ENCODE measurements at places on chromosomes 2 and 18. TPM values are rescaled to one million over a fixed set of nuclear protein-coding genes. Genes with fewer than 3 reads are reported as not detected.

Gene MYO7B
- total RNA-seq, result 2.4 TPM

- H3K4me3 ChIP-seq, result no peak overlapping the region
- peaks cover 8% of the 10 kb centered on the region for H3K27me3 ChIP-seq
- DNase-seq, result no peak
- H3K27ac ChIP-seq, result no peak overlapping the region
These were observed 68.8 kb downstream of the SLC66A2 start for GRCh38 chr18:79882522-79883241.

GRCh38 chr18:74244554-74244953 is 47.2 kb downstream of the CYB5A start:
- no peaks in the 10 kb centered on the region for H3K36me3 ChIP-seq
- H3K4me3 ChIP-seq, result no peak overlapping the region
- peaks cover 9% of the 10 kb centered on the region for H3K4me1 ChIP-seq
- no peak overlapping the region for H3K27ac ChIP-seq

- H3K27me3 ChIP-seq, result peaks cover 41% of the 10 kb centered on the region
- DNase-seq, result no peak
- peaks cover 6% of the 10 kb centered on the region for H3K4me1 ChIP-seq
- no peak overlapping the region for H3K27ac ChIP-seq
- no peak overlapping the region for H3K4me3 ChIP-seq
These were observed 4.3 kb downstream of the NTSR2 start for GRCh38 chr2:11665510-11666362.

Gene SRSF7
- total RNA-seq, result 83.3 TPM

DNA sequence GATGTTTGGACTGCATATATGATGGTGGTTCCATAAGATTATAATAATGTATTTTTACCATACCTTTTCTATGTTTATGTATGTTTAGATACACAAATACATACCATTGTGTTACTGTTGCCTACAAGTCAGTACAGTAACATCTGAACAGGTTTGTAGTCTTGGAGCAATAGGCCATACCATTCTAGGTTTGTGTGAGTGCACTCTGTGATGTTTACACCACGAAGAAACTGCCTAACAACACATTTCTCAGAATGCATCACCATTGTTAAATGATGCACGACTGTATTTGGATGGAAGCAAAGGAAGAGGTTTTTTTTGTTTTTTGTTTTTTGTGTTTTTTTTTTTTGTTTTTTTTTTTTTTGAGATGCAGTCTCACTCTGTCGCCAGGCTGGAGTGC is 9.5 kb downstream of the DUSP19 start:
- no peaks in the 10 kb centered on the region for H3K4me1 ChIP-seq
- H3K27ac ChIP-seq, result no peak overlapping the region
- no peaks in the 10 kb centered on the region for H3K36me3 ChIP-seq

DNA sequence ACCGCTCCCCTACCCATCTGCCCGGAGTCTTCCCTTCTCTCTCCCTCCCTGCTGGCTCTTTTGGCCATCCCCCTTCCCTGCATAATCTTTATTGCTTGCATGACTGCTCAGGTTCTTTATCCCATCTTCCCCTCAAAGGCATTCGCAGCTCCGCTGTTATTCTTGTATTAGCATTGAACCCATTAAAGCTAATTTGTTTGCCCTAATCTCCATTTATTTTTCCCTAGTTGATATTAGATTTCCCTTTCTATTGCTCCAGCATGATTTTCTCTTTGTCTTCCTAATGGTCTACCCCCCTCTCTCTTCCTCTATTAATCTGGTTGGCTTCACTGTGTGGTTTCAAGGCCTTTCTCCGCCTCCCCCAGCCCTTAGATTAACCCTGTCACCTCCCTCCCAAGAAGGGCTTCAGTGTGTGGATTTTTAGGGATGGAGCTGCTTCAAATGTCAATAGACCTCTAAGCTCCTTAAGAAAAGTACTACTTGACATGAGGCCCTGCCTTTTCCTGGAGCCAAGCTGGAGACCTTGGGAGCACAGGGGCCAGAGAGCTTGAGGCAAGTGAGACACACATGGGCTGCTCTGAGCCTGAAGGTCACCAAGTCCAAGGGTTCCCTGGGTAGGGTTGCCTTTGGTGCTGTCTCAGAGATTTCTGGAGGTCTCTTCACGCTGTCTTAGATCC is 20.1 kb downstream of the PAX8 start:
- H3K27ac ChIP-seq, result no peak overlapping the region
- no peaks in the 10 kb centered on the region for H3K27me3 ChIP-seq
- H3K36me3 ChIP-seq, result no peaks in the 10 kb centered on the region

DNA sequence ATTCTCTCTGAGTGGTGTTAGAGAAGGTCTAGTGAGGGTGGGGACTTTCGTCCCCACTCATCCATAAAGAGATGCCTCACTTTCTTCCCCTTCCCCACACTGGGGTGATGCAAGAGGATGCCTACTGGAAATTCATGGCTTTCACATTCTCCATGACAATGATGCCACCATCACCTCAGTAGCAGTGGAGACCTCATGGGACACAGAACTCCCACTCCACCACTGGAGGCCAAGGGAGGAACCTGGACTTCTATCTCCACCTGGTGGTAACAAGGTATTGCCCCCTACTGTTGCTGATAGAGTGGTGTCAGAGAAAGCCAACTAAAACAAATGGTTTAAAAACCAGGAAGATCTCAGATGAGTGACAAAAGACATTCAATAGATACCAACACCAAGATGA is 110.9 kb downstream of the INHBB start:
- DNase-seq, result no peak
- no peaks in the 10 kb centered on the region for H3K36me3 ChIP-seq
- H3K4me1 ChIP-seq, result no peaks in the 10 kb centered on the region
- H3K4me3 ChIP-seq, result no peak overlapping the region
- H3K27me3 ChIP-seq, result no peaks in the 10 kb centered on the region
- H3K27ac ChIP-seq, result no peak overlapping the region

Gene STAM2
- total RNA-seq, result 34.2 TPM

DNA sequence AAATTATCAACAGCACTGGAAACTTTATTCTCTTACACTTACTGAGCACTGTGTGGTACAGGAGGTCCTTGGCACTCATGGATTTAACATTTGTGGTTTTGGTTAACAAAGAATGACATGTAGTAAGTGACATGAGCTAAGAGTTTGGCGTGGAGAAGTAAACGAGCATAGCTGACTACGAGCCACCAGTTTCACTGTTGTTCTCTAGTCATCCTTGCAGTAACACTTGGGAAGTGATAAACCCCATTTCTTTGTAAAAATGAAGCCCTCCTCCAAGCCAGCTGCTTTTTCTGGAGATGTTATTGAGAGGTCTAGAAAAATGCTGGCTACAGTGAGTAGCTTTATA is 32.7 kb downstream of the QPCT start:
- no peak overlapping the region for H3K4me3 ChIP-seq
- H3K36me3 ChIP-seq, result no peaks in the 10 kb centered on the region
- H3K27me3 ChIP-seq, result no peaks in the 10 kb centered on the region
- no peaks in the 10 kb centered on the region for H3K4me1 ChIP-seq
- H3K27ac ChIP-seq, result no peak overlapping the region
- no peak for DNase-seq

Gene CCT7
- 226 TPM for total RNA-seq

Gene BOLL
- not detected for total RNA-seq

Gene RESP18
- not detected for total RNA-seq

Gene RGPD4
- total RNA-seq, result not detected

Gene SRD5A2
- 0.99 TPM for total RNA-seq

DNA sequence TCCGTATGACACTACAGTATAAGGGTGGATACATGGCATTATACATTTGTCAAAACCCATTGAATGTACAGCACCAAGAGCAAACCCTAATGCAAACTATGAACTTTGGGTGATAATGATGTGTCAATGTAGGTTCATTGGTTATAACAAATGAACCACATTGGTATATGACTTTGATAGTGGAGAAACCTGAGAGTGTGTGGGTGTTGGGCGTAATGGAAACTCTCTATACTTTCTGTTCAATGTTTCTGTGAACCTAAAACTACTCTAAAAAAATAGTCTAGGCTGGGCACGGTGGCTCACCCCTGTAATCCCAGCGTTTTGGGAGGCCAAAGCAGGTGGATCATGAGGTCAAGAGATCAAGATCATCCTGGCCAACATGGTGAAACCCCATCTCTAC is 6.5 kb upstream of the ACTG2 start:
- no peak overlapping the region for H3K4me3 ChIP-seq
- no peaks in the 10 kb centered on the region for H3K4me1 ChIP-seq
- no peak for DNase-seq
- no peak overlapping the region for H3K27ac ChIP-seq

Gene CELF4
- 2.1 TPM for total RNA-seq

Gene CNTNAP5
- not detected for total RNA-seq

Gene PPP4R1
- total RNA-seq, result 156 TPM

GRCh38 chr2:237075749-237076599 is 9.7 kb upstream of the COPS8 start:
- peaks cover 26% of the 10 kb centered on the region for H3K4me1 ChIP-seq
- H3K4me3 ChIP-seq, result no peak overlapping the region
- H3K27ac ChIP-seq, result peak overlapping the region; percentile 25
- DNase-seq, result no peak
- no peaks in the 10 kb centered on the region for H3K27me3 ChIP-seq

- no peaks in the 10 kb centered on the region for H3K27me3 ChIP-seq
- H3K36me3 ChIP-seq, result no peaks in the 10 kb centered on the region
- no peaks in the 10 kb centered on the region for H3K4me1 ChIP-seq
- no peak for DNase-seq
These were observed 135.4 kb downstream of the TMEM17 start for GRCh38 chr2:62370321-62371250.

DNA sequence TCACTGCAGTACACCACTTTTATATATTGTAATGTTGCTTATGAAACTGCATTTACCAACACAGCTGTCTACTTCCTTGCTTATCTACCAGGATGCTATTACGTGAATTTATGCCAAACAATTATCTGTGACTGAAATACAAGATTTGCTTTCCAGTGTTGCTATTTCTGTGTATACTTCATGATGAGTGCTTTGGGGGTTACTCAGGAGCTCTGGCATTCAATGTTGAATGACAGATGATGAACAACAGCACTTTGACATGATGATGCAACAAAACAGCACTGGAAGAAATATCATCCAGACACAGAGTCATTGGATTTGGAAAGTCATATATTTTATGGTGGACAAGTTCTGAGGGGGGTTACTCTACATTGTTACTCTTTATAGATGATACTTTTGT is 125.8 kb downstream of the NETO1 start:
- H3K4me3 ChIP-seq, result no peak overlapping the region
- no peak overlapping the region for H3K27ac ChIP-seq
- no peaks in the 10 kb centered on the region for H3K27me3 ChIP-seq
- no peak for DNase-seq
- no peaks in the 10 kb centered on the region for H3K36me3 ChIP-seq

DNA sequence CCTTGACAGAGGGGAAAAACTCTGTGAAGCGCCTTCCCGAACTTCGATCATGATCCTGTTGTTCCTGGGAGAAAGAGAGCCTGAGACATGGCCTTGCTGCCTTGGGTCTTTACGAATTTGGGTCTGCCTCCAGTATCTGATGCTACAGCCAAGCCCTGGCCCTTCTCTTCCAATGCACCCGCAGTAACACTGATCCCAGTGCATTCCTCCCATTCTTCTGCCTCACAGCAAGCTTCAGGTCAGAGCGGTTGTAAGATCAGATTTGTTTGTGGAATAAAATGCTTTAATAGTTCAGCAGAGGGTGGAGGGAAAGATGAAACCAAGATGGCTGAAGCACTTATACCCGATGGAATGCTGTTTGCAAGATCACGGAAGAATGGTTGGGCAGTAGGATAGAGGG is 196.7 kb upstream of the SIX2 start:
- H3K27ac ChIP-seq, result no peak overlapping the region
- no peaks in the 10 kb centered on the region for H3K4me1 ChIP-seq
- H3K27me3 ChIP-seq, result no peaks in the 10 kb centered on the region

Gene FAM228A
- total RNA-seq, result 0.41 TPM

Gene RAB31
- 115 TPM for total RNA-seq

- H3K4me1 ChIP-seq, result peaks cover 24% of the 10 kb centered on the region
- no peaks in the 10 kb centered on the region for H3K36me3 ChIP-seq
These were observed 27.8 kb downstream of the CRACDL start for GRCh38 chr2:98907966-98908905.

GRCh38 chr18:26088487-26088886 is 1.9 kb downstream of the SS18 start:
- peaks cover 35% of the 10 kb centered on the region for H3K4me1 ChIP-seq
- peak overlapping the region; percentile 67 for H3K4me3 ChIP-seq
- no peaks in the 10 kb centered on the region for H3K27me3 ChIP-seq
- no peak for DNase-seq

DNA sequence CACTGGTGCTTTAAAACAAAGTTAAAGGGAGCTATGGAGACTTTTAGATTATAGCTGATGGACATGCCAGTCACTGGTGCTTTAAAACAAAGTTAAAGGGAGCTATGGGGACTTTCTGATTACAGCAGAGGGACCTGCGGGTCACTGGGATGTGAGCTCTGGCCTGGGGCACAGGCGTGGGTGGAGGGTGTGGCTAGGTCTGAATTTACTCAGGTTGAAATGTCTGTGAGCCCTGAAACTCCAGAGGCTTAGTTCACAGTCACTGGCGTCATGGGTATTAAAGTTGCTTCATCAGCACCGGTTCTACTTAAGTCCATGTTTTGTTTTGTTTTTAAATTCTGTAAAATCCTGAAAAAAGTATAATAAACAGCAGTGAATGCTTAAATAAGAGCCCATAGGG is 49.0 kb upstream of the TMEM18 start:
- DNase-seq, result no peak
- H3K36me3 ChIP-seq, result no peaks in the 10 kb centered on the region

DNA sequence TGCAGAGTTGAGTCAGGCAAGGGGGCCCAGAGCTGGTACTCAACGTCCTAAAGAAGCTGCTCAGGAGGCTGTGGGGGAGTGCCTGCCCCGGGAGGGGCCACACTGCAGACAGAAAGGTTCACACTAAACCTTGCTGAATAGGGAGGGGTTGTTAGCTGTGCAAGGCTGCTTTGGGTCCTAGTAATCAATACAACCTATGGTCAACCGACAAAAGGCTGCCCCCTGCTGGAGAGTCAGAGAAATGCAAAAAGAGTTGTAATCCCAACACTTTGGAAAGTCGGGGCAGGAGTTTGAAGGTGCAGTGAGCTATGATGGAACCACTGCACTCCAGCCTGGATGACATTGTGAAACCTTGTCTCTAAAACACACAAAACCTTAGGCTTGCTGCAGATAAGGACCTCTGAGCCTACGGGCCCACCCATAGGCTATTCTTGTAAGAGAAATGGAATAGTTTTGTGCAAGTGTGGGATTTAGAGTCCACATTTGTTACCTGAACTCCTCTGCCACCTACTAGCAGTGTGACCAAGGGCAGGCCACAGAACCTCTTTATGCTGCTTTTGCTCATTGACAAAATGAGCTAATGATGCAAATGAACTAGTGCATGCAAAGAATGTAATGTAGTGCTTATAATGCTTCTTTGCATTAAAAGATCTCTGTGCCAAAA is 81.5 kb downstream of the PRPF40A start:
- no peak overlapping the region for H3K4me3 ChIP-seq
- DNase-seq, result peak; percentile 59
- no peaks in the 10 kb centered on the region for H3K27me3 ChIP-seq
- H3K27ac ChIP-seq, result no peak overlapping the region
- H3K36me3 ChIP-seq, result peaks cover 59% of the 10 kb centered on the region

- no peaks in the 10 kb centered on the region for H3K36me3 ChIP-seq
- no peaks in the 10 kb centered on the region for H3K4me1 ChIP-seq
- no peak for DNase-seq
- no peak overlapping the region for H3K27ac ChIP-seq
These were observed 237.6 kb upstream of the STON1 start for GRCh38 chr2:48292393-48292792.

All from left lung (tissue), 14 donors.